Activated CD8-positive, alpha-beta memory T cell treated with anti-CD3 and anti-CD28 coated beads for 24 hours (primary cell): ENCODE measurements at places on chromosomes 6 and 20.

GRCh38 chr6:107843400-107843799 lies 19.3 kb upstream of the SCML4 start:
- no peak for DNase-seq

- DNase-seq = peak; percentile 81
These were observed 198.6 kb downstream of the DTNBP1 start for GRCh38 chr6:15464211-15464725.

- no peak for DNase-seq
These were observed 270.0 kb downstream of the CDH26 start for GRCh38 chr20:60228255-60228654.

DNA sequence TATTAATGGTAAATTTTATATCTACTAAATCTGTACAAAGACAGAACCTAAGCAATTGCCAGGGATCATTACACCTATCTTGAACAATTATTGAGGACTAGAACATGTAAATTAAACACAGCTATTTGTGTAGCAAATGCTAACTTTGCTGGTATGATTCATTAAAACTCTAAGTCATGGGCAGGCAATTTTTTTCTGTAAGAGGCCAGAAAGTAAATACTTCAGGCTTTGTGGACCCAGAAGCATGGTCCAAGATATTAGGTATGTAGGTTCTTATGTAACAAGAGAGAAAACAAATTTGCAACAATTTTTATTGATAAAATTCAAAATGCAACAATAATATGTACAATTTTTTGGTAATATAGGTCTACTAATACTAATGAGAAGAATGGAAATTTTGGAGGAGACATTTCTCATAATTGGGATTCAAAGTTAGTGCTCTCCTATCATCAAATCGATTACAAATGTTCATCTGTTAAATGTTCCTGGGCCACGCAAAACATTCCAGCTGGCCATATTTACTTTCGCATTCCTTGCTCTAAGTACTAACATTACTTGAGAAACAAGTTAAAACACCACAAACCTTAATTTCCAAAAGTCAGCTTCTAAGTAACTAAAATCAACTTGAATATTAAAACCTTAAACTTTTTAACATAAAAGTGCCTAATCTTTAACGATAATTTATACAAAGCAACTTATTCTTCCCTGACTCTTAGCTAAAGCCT lies 4.3 kb downstream of the TMEM30A start:
- no peak for DNase-seq

DNA sequence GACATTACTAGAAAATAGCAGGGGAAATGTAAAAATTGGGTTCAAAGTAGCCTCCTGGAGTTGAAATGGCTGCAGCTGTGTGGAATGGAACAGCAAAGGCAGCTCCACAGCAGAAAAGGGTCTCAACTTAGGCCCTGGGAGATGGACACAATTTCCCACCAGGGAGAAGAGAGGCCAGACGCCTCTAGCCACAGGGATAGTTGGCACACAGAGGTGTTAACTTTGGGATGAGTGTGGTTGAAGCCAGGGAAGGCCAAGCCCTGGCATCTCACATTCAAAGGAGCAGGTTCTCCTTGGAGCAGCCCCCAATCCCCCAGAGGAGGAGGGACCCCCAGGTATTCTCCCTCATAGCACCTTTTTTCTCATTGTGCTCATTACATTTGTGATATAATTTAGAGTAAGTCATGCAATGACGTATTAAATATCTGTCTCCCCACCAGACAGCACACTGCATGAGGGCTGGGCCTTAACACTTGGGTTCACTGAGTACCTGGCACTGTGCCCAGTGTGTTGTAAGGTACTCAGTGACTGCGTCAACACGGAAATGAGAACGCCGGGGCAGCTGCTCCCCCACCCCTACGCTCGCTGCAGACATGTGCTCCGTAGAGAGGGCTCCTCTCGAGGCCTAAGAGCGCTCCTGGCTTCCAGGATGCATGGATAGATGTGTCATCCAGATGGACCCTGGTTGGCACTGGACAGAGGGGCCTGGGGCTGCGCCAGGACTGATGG lies 76.0 kb upstream of the CD93 start:
- DNase-seq = no peak

GRCh38 chr6:113842165-113842564 lies 15.0 kb upstream of the MARCKS start:
- no peak for DNase-seq

DNA sequence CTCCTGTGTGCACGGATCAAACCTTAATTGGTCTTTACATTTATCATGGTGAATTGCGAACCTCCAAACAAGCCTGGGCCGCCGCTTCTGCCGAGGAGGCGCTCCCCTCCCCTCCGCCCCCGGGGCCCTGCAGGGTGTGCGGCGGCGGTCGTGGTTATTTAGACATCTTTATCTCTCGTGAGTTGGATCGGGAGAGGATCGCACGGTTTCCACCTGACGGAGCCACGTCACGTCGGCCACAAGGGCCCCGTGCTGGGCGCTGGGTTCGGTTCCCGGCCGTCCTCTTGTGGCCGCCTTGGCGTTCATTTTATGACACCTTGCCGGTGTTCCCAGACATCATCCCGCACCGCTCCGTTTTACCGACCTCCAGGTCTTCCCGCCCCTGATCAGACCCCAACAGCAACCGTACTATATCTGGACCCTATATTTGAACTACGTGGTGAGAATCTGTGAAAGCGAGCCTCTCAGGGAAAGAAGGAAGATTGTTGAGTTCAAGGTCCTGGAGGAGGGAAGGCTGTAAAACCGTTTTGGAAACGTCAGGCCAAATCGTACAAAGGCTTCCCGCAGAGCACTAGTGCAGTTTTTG lies 1.3 kb upstream of the CNR1 start:
- no peak for DNase-seq

DNA sequence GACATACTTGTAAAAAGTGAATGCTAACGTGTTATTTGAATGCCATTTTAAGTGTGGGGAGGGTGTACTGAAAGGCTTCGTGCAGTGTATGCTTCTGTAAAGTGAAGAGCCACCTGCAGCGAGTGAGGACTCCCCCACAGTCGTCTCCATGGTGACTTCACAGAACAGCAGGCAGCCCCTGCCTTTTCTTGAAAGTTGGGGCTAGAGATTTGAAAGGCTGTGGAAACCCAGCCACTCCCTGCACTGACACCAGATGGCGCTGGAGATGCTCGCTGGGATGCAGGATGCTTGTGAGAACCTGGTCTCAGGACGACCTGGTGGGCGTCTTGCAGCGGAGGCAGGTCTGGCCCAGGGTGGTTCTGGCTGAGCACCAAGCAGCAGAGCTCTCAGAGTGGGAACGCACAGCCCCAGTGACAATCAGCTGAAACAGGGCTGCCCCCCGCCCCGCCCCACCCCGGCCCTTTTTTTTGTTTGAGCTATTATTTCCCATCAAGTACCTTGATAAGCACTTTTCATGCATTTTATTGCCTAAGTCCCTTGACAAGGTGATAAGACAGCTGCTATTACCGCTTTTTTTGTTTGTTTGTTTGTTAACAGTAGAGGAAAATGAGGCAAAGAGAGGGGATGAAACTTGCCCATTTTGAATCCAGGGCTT lies 150.3 kb downstream of the SYCP2 start:
- peak; percentile 60 for DNase-seq

DNA sequence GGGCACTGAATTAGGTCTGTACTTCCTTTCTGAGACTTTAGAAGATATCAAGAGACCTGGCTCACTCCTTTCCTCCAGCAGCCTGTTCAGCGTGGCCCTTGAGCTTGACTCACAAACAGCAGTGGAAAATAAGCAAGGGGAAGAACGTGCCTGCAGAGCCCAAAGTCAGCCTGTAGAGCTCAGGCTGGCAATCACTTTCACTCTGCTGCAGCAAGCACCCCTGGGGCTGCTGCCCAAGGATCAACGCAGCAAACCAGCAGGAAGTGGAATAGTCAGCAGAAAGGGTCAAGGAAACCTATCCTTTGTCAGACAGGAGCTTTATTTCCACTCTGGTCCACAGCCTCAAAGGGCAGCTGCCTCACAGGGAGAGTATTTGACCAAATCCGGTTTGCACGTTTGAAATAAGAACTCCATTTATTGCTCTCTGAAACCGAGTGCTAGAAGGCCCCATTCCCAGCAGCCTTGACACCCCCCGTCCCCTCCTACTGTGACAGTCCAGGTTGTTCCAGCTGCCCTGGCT lies 77.4 kb downstream of the PRDM1 start:
- peak; percentile 78 for DNase-seq

DNA sequence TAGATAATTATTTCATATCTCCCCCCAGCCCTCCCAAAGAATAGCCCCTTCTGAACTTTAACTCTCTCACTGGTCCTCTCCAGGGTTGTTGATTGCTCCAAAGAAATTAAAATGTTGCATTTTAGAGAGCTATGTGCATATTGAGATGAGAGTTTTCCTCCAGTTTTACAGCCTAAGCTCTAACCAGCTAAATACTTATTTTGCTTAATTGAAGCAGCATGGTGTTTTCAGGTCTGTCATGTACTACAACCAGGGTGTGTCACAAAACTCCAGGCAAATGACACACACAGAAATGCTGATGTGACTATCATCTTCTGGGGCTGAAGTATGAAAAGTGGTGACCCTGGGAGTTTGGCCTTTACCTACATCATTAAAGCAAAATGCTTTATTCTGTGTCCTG lies 196.8 kb upstream of the STXBP5 start:
- no peak for DNase-seq

DNA sequence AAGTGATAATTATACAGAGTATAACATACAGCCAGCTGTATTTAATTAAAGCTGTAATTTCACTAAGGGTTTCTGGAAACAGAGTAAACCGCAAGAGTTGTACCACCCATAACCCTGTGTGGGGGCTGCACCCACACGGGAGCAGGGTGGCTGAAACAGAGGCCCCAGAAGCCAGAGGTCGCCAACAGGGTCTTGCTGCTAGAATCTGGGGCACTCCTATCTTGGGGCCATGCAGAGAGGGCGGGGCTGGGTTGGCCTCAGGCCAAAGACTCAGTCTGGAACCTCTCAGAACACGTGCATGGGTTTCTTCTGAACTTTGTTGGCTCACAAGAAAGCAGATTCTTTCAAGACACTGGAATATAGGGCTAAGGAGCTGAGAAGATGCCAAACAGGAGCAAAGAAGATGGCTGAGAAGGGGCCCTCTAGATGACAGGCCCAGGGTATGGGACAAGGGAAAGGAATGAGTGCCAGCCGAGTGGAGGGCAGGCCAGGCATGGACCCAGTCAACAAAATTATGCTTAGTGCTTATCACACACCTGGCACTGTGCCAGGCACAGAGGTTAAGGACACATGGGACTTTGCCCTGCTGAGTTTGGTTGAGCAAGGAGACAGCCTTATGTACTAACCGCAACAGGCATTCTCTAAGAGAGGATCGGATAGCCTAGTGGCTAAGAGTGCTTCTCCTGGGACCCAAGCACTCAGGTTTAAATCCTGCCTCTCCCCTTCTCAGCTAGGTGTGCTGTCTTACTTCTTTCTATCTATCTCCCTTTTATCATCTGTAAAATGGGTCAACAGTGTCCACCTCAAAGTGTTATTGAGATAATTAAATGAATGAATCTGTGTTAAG lies 96.6 kb upstream of the FOXP4 start:
- no peak for DNase-seq

DNA sequence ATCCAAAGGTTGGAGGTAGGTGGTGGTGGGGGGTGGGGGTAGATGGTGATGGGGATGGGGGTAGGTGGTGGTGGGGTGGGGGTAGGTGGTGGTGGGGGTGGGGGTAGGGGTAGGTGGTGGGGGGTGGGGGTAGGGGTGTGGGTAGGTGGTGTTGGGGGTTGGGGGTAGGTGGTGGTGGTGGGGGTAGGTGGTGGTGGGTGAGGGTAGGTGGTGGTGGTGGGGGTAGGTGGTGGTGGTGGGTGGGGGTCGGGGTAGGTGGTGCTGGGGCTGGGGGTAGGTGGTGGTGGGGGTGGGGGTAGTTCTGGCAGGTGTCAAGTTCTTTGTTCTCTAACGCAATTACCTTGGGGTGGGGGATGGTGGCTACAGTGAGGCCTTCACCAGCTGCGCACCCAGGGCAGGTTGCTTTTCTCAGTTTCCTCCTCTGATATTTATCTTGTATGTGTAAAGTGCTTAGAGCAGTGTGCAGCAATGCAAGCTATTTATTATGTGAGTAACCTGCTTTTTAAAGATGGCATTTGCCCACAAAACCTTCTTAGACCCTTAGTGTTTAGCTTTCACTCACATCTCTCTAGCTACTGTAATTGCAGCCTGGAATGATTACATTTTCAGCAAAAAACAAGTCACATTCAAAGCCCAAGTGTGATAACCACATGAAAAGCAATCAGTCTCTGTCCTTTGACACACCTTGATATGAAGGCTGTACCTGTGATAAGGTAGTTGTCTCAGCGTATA lies 8.2 kb upstream of the CCDC167 start:
- no peak for DNase-seq

GRCh38 chr6:31680226-31681134 lies at the start of gene LY6G5C:
Gene LY6G5C, minus strand, starts transcription at chr6:31681067. Its CDS starts 694 bp downstream, at chr6:31680373.
- DNase-seq = peak; percentile 83

- DNase-seq = no peak
These were observed 24.7 kb upstream of the CRISP1 start for GRCh38 chr6:49890988-49891387.

GRCh38 chr6:132192631-132193030 lies 208.6 kb downstream of the MOXD1 start:
- DNase-seq = no peak

GRCh38 chr20:14956026-14956425 lies 618.6 kb upstream of the FLRT3 start:
- no peak for DNase-seq

DNA sequence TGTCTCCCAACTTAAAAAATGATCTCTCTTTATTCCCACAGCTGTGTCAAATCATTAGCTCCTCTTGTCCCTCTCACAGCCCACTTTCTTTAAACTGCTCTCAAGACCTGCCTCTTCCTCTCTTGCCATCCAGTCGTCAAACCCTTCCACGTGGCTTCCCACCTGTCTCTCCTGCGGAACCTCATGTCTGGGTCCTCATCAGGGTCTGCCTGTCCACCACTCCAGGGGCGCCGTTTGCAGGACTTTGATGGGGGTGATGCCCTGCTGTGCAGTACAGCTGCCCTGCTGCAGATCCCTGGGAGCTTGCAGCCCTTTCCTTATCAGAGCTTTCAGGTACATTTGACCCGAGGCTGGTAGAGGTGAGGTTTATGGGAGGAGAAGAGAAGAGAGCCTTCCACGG lies 114.8 kb downstream of the DHX35 start:
- DNase-seq = no peak

GRCh38 chr6:138093632-138094031 lies 13.6 kb downstream of the PERP start:
- DNase-seq = no peak
